Stimulated activated CD4-positive, alpha-beta T cell treated with anti-CD3 and anti-CD28 coated beads, Interleukin-4, amount 100 ng/mL, for 4 hours (primary cell): ENCODE measurements at places on chromosomes 1 and 21.

GRCh38 chr1:71045463-71046028 is 2.1 kb downstream of the PTGER3 start:
- no peak for DNase-seq

GRCh38 chr1:161313554-161314200 is 504 bp upstream of the SDHC start:
- no peak for DNase-seq

GRCh38 chr21:37473491-37473890 is 106.9 kb downstream of the DYRK1A start:
- no peak for DNase-seq

- DNase-seq = no peak
These were observed 14.3 kb downstream of the ATF3 start for GRCh38 chr1:212622906-212623305.

- no peak for DNase-seq
These were observed 78.8 kb downstream of the SPSB1 start for GRCh38 chr1:9371391-9371935.

DNA sequence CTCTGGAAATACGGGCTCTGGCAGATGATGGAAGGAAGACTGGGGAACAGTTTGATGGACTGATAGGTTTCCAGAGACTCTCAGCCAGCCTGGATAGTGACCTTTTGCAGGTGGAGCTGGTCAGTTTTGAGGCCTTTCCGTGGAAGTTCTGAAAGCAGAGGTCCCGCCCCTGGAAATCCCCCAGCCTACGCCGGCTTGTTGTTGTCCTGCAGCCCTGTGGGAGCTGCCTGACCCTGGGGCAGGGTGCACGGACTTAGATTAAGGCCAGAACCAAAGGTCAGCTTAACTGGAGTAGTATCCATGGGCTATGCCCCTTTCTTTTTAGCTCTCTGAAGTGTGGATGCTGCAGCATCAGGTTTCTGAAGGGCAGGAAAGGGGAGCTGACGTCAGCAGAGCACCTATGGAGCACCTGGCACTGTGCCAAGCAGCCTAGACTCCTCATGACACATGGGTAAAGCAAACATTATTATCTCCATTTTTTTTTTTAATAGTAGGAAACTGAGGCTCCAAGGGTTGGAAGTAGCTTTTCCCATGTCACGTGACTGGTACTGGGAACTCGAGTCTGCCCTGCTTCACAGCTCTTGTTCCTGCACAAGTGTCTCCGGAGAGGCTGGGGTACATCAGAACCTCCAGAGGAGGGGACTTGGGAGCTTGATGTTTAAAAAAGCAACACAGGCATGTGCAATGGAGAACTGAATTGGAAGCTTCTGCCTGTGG is 38.5 kb downstream of the IER5 start:
- DNase-seq = no peak

DNA sequence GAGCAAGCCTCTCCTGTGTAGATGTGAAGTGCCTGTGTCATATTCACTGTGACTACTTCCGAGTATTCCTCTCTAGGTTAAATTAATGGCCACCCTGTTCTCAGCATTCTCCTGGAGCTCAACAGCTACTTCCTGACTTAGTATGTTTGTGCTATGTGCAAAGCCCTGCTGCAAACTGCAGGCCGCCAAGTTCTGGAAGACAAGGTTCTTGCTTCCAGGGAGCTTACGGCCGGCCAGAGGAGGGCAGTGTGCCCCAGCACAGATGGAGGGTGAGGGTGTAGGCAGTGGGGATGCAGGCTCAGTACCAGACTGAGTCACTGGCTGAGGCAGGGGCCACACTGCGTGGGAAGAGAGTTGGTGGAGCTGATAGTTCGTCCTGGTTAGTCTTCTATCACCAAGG is 43.2 kb downstream of the ELK4 start:
- no peak for DNase-seq

DNA sequence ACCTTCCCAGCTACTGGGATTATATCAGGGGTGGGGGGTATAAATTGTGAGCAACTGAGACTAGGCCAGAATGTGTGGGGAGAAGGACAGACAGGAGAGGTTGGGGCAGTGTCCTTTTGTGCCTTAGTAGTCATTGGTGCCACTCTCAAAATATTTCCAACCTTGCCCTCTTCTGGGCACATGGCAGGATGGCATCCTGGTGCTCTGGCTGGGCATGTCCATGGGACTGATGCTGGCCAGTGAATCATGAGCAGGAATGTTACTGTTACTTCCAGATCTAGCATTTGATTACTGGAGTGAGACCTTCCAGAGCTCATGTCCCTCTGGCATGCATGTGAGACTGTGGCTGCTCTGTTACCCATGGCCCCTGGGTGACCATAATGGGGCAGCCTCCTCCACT is 151.2 kb downstream of the MATN1 start:
- no peak for DNase-seq

- peak; percentile 37 for DNase-seq
These were observed 553 bp upstream of the STMN1 start for GRCh38 chr1:25906644-25907300.

GRCh38 chr1:53981220-53981619 is 35.1 kb downstream of the LRRC42 start:
- no peak for DNase-seq

GRCh38 chr21:44924606-44925377 is 4.1 kb upstream of the ITGB2 start:
- no peak for DNase-seq

- DNase-seq = no peak
These were observed 397.9 kb downstream of the BRINP2 start for GRCh38 chr1:177568622-177569021.

DNA sequence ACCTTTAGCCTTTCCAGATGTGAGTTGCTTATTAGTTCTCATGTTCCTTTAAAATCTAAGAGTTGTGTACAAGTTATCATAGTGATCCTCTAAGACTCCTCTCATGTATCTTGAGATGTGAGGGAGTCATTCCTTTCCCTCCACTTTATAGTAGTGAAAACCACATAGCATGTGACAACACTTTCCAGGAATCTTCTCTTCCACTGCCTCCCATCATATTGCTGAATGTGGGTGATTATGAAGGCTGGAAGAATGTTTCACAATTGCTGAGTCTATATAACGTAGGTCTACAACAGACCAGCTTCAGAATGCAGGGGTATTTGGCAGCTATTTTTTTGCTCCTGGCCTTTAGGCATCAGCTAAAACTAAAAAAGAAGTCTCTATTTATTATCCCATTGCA is 44.7 kb upstream of the LRRC7 start:
- no peak for DNase-seq

DNA sequence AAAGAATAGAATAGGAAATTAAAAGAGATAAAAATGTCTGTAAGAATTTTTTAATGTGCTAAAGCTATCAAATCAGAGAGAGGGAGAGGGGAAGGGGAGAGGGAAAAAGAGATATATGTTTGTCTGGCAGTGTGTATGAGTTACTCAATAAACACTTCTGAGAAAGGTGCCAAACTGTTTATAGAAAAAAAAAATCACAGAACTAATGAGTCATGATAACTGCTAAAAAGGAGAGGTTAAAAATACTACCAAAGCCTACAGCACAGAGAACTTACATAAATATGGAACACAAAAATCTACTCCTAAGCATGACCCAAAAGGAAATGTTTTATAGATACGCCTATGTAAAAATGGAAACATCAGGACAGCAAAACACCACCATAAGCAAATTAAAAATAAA is 45.4 kb downstream of the SELENOF start:
- DNase-seq = no peak

DNA sequence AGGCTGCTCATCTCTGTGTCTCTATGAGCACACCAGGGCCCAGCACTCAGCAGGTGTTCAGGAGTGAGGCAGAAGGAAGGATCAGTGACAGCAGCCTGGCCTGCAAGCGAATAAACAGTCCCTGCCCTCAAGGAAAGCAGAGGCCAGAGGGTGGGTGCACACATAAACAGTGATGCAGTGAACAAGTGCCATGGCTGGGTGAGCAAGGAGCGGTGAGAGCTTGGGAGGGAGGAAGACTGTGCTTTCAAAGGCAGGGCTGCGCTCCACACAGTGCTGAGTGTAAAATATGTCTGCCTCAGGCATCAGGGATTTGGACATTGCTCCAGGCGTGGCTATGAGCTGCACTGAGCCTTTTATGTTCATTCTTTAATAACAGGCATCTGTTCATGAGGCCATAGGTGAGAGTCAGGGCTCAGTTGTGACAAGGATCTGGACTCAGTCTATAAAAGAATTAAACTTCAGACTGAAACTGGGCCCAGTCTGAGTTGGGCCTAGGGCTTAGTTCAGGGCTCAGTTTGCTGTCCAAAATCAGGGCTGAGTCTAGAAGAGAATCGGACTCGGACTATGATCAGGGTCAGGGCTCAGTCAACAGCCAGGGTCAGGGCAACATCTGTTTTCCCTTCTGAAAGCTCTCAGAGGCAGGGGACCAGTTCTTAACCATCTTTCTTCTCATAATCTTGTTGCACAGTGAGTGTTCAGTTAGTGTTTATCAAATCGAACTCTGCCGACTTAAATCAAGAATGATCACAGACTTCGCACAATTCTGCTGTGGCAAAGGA is 213.7 kb downstream of the FOXD2 start:
- no peak for DNase-seq

DNA sequence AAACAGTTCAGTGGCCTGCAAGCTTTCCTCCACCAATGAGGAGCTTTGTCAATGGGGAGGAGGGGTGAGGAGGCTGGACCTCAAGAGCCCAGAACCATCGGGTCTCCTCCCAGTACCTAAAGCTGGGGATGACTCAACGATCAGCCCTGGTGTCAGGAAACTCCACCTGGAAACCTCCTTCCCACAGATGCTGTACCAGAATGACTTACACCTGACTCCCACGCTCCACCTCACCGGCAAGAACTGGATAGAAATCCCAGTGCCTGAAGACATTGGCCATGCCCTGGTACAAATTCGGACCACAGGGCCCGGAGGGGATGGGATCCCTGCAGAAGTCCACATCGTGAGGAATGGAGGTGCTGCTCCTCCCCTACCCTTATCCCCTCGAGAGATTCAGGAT is 11.4 kb downstream of the TMEM81 start:
- DNase-seq = no peak

DNA sequence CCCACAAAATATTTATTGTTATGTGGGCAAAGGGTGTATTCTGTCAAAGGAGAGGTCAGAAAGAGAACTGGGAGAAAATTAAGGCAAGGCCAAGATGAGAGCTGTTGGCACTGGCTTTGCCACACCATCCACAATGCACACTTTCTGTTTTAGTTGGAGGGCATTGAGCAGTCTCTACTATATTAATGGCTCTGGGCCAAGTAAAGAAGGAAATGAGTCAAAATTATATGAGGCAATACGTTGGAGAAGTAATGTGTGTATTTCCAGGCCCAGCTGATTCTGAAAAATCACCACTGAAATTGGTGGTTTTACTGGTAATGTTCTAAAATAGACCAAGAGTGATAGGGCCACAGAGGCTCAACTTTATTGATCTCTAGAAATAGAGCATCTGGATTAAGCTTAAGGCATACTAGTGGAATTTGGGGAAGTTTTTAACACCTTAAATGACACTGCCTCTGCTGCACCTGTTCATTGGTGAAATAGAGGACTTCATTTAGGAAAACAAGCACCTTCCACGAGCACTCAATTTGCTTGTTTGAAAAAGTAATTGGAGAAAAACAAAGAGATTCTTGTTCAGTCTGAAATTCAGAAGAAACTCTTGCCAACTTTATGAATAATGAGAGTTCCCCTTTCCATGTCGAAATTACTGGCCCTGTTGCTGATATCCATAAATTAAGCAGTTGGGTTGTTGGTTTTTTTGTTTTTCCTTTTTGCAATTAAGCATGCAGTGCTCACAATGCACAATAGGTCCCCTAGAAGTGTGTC is 424.9 kb downstream of the ADGRL2 start:
- DNase-seq = no peak

GRCh38 chr1:42046761-42047507 is 106.3 kb upstream of the GUCA2B start:
- DNase-seq = no peak

- DNase-seq = no peak
These were observed 1.8 kb upstream of the ANP32E start for GRCh38 chr1:150237746-150238145.

DNA sequence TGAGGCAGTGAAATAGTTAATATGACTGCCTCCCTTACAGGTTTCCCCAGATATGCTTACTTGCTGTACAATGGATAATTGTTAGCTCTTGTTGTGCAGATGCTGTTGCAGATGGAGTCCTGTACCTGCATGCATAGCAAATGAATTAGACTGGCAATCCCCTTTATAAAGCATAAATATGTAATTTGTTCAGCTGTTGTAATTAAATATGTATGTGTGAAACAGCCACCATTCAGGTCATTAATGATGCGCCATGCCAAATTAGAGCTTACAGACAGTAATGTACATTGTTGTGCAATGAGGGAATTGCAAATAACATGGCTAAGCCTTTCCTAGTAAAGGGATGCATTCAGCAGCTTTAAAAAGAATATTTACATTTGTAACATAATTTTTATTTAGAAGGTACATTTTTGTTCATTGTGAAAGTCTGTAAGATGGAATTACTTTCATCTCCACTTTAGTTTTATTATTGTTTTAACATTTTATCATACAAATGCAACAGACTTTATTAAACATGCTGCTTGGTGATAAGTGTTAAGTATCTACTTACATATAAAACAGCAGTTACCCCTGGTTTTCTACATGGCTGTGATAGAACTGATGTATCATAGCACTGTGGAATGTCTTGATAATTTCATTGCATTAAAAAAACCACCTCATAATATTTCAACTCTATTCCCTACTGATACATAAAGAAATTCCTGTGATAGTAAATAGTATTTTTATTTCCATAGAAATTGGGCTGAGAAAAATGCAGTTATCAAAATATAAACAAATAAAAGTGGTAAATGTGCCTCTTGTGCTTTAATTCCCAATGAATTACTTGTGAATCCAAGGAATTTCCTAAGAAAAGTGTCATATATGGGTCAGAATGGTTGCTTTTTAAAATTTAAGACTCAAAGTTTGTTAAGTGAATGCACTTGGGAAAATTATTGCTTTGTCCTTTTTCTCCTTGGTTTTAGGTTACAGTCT is 99.0 kb downstream of the NFIA start:
- DNase-seq = no peak

DNA sequence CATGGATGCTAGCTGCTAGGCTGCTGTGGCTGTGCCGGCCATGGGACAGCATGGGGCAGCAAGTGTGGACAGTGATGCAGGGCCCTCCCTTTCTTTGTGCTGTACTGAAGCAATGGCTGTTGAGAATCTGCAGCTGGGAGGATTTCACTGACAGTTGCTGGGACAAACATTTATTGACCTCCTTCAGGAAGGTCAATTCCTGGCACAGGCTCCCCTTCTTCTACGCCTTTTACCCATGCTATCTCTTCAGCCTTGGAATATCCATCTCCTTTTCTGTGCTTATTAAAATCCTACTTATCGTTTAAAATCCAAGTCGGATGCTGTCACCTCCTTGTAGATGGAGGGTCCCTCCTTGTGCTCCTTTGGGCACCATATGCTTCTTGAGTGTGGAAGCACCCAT is 213.1 kb upstream of the USP24 start:
- no peak for DNase-seq
